ENCODE measurements at places on chromosomes 4 and X.

GRCh38 chr4:110640576-110640975 is 17.7 kb upstream of the PITX2 start:
- DNase-seq = no peak

- no peak for DNase-seq
Measured at GRCh38 chr4:5186271-5187064, 135.2 kb downstream of the STK32B start.

DNA sequence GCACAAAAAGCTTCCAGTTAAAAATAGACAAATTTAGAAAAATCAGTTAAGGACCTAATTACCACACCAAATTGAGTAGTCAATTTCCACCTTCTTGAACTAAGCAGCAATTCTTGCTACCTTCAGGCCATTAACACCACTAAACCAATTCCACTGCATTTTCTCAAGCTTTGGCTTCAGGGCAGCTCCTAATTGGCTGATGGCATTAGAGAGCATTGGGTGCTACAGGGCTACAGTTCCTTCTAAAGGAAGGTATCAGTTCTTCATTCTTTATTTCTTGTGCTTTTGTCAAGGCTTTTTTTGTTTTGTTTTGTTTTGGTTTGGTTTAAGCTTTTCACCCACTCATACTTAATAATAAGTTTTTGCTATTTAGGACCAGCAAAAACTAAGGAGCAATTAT is 90.2 kb upstream of the FAM241A start:
- DNase-seq = no peak

DNA sequence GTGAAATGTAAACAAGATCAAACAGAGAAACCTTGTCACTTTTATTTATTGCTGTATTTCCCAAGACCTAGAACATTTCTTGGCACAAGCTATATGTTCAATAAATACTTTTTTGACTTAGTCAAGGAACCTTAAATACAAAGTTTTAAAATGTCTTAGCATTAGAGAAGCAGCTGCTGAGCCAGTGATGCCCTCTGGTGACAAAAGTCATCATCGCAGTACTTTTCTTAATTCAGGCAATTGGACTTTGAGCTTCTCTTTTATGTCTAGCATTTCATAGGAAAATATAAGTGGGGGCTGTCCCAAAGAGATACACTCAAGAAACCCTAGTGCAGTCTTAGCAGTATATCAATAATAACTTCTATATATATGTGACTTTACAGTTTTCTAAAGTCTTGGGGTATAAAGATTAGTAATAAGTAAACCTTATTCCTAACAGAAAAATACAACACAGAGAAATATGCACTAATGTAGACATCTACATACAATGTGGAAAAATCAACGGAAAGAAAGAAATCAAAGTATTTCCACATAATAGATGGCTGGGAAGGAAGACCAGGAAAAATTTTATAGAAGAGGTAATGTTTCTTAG is 118.4 kb downstream of the DTHD1 start:
- DNase-seq = no peak

DNA sequence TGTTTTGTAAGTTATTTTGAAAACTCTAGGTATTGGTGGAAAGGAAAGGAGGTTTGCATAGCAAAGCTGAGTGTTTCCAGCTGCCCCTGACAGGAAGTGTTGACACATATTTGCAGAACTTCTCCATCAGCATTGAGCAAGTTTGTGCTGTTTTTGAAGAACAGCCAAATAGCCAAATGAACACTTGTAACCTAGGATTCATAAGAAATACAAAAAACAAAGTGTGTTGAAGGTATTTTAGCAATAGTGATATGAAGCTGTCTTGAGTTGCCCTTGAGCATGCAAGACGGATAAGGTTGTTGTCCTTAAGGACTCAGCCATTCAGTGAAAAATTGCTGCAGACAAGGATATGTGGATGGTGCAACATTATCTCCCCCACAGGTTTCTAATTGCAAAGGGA is 68.3 kb upstream of the PGM2 start:
- no peak for DNase-seq

GRCh38 chr4:19348746-19349145 is 903.0 kb upstream of the SLIT2 start:
- no peak for DNase-seq

GRCh38 chr4:182975806-182976205 is 58.6 kb upstream of the DCTD start:
- no peak for DNase-seq

- DNase-seq = no peak
Measured at GRCh38 chr4:36511785-36512184, 230.4 kb downstream of the DTHD1 start.

DNA sequence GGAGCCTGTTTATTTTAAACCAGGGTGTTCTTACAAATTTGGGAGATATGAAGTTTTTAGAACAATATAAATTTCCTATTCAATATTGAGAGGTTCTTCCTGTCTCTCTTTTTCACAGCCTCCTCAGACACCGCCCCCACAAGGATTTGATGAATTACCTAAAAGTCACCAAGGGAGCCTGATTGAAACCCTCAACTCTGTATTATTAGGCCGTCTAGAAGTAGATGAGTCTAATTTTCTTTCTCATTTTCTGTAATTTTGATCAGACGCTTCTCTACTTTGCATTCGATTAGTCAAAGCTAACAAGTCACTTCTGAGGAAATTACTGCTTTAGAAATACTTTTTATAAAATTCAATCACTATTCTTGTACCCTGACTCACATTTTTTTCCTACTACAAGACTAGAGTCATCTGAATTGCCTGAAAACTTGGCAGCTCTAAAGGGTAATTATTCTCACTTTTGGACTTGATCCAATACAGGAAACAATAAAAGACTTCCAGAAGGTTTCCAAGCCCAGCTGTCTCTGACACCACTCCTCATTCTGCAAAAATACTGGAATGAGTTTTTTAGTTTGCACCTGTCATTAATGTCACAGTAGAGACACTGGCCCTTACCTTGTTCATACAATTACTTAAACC is 111.2 kb downstream of the ELOVL6 start:
- no peak for DNase-seq

GRCh38 chr4:17072483-17072882 is 174.0 kb upstream of the LDB2 start:
- DNase-seq = no peak

DNA sequence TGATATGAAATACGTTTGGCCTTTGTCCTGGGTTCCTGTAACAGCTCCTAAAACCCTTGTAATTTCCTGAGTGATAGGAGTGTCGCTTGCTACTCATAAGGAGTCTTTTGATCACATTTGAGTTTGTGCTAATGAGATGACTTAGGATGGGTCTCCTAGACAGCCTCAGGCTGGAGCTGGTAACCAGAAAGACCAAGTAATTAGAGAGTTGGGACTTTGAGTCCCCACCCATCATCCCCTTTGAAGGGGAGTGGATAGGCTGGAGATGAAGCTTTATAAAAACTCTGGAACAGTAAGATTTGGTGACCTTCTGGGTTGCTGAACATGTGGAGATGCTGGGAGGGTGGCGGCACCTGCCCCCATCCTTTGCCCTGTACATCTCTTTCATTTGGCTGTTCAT is 2.9 kb downstream of the SEC24B start:
- no peak for DNase-seq

DNA sequence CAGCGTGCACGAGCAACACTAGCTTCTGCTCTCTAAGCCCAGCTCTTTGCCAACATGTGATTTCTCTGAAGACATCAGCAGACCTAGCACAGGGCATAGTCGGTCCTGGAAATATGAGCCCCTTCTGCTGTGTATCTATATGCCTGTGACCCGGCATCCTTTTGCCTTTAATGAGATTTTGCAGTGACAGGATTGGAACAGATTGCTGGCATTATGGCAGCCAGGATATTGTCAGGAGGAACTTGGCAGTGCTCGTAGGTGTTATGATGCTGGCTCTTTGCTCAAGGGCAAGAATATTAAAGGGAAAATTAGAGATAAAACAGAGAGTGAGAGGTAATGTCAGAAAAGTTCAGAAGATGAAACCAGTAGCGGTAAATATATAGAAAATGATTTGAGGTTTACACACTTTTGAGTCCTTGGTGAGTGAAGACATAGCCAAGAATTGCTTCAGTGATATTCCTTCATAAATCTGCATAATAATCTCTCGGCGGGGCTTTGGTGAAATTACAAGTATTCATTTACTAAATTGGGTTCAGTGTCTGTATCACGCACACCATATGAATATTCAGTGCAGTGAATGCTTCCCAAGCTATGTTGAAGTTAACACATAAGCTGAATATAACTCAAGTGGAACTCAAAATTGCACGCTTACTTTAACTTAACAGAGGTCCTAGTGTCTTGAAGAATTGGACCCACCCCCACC is 502.1 kb upstream of the NR3C2 start:
- DNase-seq = no peak

GRCh38 chr4:39255266-39255665 is 72.9 kb downstream of the WDR19 start:
- DNase-seq = no peak

- DNase-seq = no peak
Measured at GRCh38 chrX:136318895-136319597, 18.3 kb downstream of the ADGRG4 start.

- no peak for DNase-seq
Measured at GRCh38 chr4:177320721-177321120, 11.0 kb downstream of the NEIL3 start.

- DNase-seq = no peak
Measured at GRCh38 chr4:69835766-69836165, 24.2 kb downstream of the SULT1E1 start.

GRCh38 chrX:91108761-91109160 is 325.9 kb upstream of the PABPC5 start:
- no peak for DNase-seq

DNA sequence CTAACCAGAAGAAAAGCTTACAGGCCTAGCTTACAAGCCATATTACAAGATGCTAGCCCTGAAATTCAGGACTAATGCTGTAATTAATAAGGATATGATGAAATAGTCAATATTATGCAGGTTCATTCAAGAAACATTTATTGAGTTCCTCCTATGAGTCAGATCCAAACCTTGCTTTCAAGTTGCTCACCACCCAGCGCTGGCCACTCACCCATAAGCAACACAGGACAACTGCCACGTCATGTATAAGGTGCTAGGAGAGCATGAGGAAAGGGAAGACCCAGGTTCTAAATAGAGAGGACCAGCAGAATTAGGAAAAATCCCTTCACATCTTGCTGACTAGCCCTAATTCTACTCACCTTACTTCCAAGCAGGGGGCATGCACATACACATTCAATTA is 23.3 kb downstream of the MAML3 start:
- peak; percentile 83 for DNase-seq

- DNase-seq = no peak
Measured at GRCh38 chr4:85732124-85732523, 257.2 kb downstream of the ARHGAP24 start.

GRCh38 chrX:129959493-129959832 is 23.0 kb upstream of the BCORL1 start:
- DNase-seq = no peak

Measured in RWPE2 (cell line).